Tibial nerve (tissue), 4 donors: ENCODE measurements at places on chromosomes 11 and 22. TPM values are rescaled to one million over a fixed set of nuclear protein-coding genes. Genes with fewer than 3 reads are reported as not detected.

DNA sequence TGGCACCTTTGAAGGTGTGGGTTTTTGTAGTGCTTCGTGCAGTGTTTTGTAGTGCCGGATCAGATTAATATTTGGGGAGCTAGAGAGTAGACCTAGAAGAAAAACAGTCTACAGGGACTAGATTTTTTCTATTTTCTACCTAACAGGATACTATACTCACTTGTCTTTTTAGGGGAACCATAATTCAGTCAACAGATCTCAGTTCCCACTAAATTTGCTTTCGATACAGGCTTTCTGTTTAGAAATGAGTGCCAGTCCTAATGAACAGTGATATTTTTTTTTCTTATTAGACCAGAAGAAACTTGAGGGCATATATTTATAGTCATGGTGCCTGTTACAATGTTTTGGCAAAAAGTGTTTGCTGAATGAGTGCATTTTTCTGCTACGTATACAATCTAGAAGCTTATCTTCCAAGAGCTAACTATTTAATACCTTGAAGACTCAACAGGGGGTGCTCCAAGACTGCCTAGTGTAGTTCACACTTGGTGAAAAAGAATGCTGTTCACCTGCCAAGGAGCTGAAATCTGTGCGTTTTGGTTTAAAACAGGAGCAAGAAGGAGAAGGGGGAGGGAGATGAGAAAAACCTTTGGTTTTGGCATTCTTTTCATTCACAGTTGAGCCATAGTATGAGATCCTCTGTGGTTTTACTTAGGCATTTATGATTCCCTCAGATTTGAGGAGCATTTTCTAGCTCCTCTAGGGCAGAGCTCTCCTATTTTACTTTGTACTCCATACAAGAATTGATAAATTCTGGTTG, 44.9 kb upstream of the VSTM5 start:
- peak; percentile 40 for DNase-seq

DNA sequence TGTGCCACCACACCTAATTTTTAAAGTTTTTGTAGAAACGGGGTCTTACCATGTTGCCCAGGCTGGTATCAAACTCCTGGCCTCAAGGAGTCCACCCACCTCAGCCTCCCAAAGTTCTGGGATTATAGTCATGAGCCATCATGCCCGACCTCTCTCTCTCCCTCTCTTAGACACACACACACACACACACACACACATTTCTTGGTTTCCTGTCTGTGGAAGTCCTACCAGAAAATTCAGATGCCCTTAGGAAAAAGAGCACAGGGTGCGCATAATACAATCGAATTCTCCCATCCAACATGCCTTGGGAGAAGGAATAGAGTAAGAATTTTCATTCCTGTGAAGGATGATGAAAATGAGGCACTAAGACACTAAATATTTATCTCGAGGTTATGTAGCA, 10.4 kb downstream of the MICAL3 start:
- no peak for DNase-seq

- DNase-seq, result no peak
Observed at GRCh38 chr11:44761551-44761961, 34.8 kb downstream of the TSPAN18 start.

DNA sequence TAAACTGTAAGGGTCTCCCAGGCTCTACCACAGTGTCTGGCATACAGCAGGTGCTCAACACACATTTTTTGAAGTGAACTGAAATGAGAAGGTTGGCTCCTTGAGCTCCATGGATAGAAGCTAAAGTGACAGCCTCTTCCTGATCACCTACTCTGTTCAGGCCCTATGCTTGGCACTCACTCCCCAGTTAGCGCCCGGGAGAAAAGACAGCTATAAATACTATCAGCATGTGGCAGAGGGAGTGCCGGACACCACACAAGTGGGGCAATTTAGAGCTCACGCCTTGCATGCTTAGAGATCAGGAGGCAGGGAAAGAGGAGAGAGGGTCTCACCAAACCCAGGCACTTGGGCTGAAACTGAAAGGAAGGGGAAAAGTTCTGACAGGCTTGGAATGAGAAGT, 195.5 kb downstream of the BUD13 start:
- no peak for DNase-seq

- no peak for DNase-seq
Observed at GRCh38 chr11:44531116-44531504, 34.4 kb upstream of the CD82 start.

DNA sequence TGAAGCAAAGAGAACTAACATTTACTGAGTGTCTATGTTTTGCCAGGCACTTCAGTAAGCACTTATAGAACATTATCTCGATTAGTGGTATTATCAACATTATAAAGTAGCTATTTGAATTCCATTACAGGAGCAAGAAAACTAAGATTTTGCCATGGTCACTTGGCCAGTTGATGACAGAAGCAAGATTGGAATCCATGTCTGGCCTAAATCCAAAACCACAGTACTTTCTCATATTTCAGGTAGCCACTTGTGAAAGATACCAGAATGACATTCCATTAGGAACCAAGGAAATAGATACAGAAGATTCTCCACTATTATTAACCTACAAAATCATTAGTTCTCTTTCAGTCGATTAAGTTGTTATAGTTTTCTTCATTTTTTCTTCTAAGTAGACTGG, 691.0 kb upstream of the API5 start:
- DNase-seq, result no peak

- no peak for DNase-seq
Observed at GRCh38 chr22:36874309-36874696, 13.5 kb downstream of the NCF4 start.

- no peak for DNase-seq
Observed at GRCh38 chr11:82675838-82676237, 57.8 kb downstream of the FAM181B start.

- no peak for DNase-seq
Observed at GRCh38 chr11:59767225-59767611, 12.0 kb downstream of the STX3 start.

DNA sequence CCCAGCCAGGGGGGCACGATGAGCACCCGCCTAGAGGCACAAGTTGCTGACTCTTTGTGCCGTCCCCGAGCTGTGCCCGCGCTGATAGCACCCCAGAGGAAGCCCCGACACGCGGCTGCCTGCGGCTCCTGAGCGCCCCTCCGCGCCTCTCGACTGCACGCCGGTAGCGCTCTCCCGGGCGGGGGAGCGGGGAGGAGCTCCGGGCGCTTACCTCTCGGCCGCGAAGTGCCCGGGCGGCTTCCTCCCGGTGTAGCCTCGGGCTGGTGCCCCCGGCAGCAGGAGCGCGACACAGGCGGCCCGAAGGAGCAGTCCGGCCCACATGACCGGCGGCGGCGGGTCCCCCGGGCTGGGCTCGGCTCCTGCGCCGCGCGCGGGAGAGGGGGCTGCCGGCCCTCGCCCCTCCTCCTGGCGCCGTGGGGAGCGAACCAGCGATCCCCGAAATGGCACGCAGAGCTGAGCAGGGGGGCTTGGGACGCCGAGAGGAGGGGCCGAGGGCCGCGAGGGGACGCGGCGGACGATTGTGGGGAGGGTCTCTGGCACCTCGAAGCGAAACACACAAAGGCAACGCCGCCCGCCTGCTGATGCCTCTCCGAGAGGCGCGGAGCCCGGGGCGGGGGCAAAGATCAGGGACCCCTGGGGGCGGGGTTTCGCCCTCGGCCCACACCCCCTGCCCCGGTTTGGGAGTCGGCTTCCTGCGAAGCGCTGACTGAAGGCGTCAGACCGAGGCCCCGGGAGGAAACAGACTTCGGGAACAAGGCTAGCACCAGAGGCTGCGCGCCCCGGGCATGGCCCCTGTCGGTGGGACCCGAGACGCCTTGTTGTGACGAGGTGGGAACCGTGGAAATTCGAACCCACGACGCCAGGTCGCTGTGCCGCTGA, at the start of gene VWCE:
TSS of gene VWCE (minus strand) at position 600 of the 879 bp plus-strand sequence. CDS start at position 321, 279 bp downstream.
- no peak for DNase-seq

DNA sequence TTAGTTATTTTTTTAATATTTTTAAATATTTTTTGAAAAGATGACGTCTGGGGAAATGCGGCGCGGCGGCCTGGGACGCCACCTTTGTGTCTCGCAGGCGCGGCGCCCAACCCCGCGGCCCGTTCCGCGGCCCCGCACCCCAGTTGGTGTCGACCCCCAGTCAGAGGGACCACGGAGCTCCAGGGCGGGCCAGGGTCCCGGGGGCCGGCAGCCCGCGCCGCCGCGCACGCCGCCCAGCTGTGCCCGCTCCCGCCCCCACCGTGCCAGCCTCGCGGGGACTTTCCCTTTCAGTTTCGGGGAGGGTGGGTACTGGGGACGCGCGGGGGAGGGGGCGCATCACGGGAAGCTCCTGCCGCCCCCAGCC, 1.6 kb downstream of the CCND1 start:
- DNase-seq, result no peak

DNA sequence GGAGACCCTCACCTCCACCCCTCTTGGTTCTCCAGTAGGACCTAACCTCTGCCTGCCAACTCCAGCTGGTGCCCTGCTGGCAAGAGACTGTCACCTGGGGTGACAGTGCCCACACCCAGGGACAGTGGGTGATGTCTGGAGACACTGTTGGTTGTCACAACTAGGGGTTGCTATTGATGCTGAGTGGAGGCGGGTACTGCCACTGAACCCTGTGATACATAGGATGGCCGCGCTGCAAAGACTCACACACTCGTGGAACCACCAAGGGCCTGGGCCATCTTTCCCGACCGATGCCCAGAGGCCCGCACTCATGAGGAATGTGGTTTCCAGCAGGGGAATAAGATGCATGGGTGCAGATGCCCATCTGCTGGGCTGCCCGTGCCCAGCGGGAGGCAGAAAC, 143.2 kb downstream of the SHANK2 start:
- no peak for DNase-seq

- no peak for DNase-seq
Observed at GRCh38 chr11:61954851-61955421, 4.8 kb downstream of the BEST1 start.

- DNase-seq, result no peak
Observed at GRCh38 chr11:77384571-77384970, 83.1 kb upstream of the GDPD4 start.

DNA sequence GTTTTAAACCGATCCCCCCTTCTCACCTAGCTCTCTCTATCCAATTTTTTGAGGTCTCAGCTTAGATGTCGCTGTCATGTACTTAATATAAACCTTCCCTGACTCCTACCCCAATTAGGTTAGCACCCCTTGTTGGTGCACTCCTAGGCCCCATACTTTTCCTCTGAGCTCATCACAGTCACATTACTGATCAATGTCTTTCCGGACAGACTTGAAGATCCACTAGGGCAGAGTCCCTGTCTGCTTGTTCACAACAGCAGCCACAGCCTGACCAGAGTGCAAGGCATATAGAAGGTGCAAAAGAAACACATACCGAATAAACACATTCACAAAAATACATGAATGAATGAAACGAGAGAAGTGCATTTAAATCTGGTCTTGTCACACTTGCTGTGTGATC, 261.0 kb upstream of the NARS2 start:
- no peak for DNase-seq

- no peak for DNase-seq
Observed at GRCh38 chr22:46679706-46680269, 58.3 kb downstream of the CERK start.

GRCh38 chr11:8930456-8931175, 2.1 kb downstream of the C11orf16 start:
- no peak for DNase-seq

- DNase-seq, result no peak
Observed at GRCh38 chr11:68418648-68419047, 41.9 kb upstream of the PPP6R3 start.

DNA sequence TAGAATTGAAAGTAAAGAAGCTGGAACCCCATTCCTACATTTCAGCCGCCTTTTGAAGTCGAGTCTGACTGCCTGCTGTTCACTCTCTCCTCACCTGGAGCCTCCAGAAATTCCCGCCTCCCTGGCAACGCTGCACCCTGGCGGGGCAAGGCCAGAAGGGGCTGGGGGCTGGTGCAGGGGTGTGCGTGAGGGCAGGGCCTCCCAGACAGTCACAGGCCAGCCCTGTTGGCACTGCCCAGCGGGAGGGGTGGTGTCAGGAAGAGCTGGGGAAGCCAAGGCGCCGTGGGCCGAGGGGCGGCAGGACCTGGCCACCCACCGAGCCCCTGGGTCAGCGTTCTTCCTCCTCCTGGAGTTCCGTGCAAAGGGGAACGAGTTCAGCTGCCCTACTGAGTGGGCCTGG, 123.2 kb downstream of the KCNQ1OT1 start:
- DNase-seq, result peak; percentile 9

DNA sequence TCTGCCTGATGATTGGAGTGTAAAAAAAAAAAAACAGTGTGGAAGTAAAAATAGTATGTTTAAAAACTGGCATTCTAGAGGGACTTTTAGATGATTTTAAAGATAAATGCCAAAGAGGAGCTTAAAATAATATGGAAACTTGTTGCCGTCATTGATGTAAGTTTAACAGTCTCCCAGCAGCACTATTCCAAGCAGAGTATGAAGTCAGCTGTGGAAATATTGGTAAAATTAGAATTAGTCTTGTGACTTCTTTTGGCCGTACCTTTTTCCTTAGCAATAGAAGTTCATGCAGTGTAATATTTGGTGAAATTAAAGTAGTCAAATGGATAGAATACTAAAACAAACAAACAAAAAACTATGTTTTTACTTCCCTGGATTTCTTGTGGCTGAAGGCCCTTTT, 134.9 kb downstream of the METTL15 start:
- DNase-seq, result no peak

GRCh38 chr11:109036011-109036410, 371.1 kb downstream of the DDX10 start:
- DNase-seq, result no peak

GRCh38 chr11:56848141-56848809, 99.8 kb upstream of the OR9G4 start:
- DNase-seq, result no peak

DNA sequence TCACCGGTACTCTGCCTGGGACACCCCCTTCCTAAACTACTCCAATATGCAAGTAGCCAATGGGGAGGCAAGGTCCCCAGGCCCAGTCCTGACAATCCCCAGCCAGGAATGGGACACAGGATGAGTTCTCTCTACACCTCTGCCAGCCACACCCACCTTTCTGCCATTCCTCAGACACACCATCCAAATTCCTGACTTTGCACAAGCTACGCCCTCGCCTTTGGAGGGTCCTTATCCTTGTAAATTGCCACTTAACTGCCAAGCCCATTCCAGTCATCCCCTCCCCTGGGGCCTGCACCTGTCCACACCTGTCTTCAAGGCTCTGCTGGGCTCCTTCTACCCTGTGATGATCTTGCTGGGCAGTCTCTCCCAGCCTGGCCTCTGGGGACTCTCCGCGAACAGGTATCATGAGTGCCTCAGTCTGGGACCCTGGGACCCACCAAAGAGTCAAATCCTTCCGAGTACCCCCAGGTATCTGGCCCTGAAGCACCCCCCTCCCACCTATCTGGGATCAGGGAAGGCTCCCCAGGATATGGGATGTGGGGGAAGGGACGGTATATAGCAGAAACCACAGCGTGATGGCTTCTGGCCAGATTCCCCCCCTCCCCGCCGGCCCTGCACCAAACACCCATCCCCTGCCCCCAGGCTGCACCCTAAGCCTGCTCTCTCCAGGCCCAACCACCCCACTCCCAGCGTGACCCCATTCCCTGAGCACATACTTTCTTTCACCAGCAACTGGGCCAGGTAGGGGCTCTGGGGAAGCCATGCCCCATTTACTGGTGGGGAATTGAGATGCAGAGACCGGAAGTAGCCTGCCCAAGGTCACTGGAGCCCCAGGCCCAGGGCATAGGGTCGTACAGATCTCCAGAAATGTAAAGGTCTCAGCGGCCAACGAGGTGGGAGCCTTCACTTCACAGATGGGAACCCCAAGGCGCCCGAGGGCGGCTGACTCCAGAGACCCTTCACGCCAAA, 806 bp downstream of the ARAP1 start:
- DNase-seq, result no peak

The MYBPC3 gene
- total RNA-seq, result 0.60 TPM

The RBFOX2 gene
- total RNA-seq, result 75.6 TPM

The MMP7 gene
- not detected for total RNA-seq

The GRM5 gene
- not detected for total RNA-seq

The CRYBB2 gene
- not detected for total RNA-seq

The CCDC88B gene
- total RNA-seq, result 16.8 TPM

The MS4A6A gene
- total RNA-seq, result 53.1 TPM

The KCNK4 gene
- total RNA-seq, result 1.2 TPM
